ENCODE measurements at places on chromosomes 12 and 14.

DNA sequence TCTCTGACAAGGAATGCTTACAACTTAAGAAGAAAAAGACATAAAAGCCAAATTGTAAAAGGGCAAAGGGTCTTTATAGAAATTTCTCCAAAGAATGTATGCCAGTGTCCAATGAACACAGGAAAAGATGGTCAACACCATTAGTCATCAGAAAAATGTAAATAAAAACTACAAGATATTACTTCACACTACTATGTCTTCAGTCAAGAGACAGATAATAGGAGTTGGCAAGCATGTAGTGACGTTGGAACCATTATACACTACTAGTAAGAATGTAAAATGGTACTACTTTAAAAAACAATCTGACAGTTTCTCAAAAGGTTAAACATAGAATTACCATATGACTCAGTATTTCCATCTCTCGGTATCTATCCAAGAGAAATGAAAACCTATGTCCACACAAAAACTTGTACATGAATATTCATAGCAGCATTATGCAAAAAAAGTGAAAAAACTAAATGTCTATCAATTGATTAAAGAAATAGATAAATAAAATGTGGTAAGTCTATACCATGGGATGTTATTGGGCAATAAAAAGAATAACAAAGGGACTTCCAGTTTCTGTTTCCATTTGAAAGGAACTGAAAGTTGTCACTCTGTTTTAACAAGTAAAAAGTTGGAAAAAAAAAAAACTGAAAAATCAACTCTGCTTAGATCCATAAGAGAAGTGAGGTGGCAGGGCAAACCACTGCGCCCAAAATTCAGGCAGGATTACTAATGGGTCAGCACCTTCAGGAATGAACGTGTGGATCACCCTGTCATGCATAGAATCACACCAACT lies 69.8 kb downstream of the ALG10B start:
- DNase-seq, result no peak

DNA sequence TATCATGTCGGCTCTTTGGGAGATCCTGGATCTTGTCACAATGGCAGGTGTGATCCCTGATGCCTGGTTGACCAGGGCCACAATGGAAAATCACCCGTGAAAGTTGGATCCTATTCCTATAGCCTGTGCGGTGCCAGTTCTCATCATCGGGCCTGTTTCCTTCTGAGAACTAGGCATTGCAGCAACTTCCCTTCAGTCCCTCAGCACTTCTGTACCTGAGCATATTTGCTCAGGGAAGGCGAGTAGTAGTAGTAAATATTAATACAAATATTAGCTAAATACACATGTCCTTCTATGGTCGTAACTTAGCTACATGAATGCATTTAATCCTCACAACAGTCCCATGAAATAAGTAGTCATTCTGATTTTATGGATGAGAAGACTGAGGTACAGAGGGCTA lies 22.1 kb upstream of the TAMALIN start:
- no peak for DNase-seq

GRCh38 chr12:124664395-124665111 lies 97.1 kb upstream of the NCOR2 start:
- no peak for DNase-seq

DNA sequence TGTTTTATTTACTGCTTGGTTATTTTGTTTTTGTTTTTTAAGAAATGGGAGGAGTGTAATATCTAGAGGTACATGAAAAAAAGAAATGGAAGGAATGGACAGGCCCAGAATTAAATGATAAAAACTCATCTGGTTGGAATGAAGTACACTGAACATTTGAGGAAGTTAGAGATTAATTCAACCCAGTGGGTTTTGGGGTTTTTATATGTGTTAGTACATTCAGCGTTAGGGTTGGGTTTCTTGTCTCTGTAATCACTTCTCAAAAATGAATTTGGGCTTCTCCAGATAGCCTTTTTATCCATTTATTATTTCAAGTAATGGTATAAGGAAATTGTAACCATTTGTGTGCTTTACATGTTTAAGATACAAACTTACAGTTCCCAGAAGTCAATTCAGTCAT lies 19.5 kb upstream of the NUP107 start:
- no peak for DNase-seq

GRCh38 chr14:102589761-102590290 lies 2.6 kb upstream of the RCOR1 start:
- DNase-seq, result no peak

All from mucosa of descending colon (tissue), 3 donors.